ENCODE measurements at places on chromosomes 2 and 18.

DNA sequence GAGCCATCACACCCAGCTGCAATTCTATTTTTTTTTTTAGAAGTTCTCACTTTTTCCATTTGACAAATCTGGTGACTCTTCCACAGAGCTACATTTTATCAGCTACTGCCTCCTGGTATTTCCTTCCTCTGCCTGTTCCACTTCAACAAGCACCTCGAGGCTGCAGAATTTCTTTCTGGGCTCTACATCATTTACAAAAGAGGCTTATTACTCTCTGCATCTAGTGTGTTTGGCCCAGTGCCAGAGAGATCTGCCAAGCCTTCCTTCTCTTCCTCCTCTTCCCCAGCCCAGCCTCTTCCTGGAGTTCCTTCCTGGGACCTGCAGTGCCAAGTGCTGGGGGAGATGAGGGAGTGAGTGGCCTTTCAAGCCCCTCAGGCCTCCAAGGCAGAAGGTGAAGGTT, 119.6 kb upstream of the ITGA6 start:
- no peak for DNase-seq

- DNase-seq: no peak
Observed at GRCh38 chr2:118449401-118449800, 361.1 kb downstream of the INSIG2 start.

GRCh38 chr2:122328816-122329215, 573.4 kb downstream of the TSN start:
- DNase-seq: no peak

DNA sequence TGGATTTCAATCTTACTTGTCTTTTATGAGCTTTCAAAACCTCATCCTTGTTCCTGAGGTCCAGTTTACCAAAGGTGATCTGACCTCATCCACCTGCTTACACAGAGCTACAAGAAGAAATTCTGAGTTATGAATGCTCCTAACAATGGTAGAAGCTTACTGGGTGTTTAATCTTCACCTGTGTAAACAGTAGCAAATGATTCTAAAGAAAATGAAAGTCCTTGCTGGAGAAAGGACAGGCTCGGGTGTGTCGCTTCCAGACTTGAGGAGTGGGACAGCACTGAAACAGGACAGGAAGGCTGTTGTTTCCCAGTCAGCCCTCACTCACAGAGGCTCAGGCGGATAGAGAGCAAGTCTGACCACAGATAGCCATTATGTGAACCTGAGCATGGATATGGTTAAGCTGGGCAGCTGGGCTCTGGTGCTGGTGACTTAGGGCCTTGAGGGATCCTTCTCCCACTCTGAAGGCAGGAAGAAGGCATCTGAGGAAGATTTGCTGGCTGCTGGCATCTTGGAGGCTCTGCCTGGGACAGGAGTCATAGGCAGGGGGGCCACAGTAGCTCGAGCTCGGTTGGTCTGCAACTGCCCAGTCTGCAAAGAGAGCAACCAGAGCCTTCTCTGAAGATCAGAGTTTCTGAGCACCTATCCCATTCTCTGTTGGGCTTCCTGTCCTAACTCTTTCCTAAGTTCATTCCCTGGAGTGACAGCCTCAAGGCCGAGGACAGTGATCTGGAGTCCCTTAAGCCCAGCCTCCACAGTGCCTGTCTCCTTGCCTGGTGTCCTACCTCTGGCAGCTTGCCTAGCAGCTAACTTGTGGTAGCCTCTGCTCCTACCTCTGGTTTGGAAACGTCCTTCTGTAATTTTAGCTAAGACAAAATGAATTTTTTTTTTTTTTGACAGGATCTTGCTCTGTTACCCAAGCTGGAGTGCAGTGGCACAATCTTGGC, 4.0 kb downstream of the DOK1 start:
- DNase-seq: no peak

- DNase-seq: no peak
Observed at GRCh38 chr2:12428786-12429185, 287.9 kb upstream of the TRIB2 start.

DNA sequence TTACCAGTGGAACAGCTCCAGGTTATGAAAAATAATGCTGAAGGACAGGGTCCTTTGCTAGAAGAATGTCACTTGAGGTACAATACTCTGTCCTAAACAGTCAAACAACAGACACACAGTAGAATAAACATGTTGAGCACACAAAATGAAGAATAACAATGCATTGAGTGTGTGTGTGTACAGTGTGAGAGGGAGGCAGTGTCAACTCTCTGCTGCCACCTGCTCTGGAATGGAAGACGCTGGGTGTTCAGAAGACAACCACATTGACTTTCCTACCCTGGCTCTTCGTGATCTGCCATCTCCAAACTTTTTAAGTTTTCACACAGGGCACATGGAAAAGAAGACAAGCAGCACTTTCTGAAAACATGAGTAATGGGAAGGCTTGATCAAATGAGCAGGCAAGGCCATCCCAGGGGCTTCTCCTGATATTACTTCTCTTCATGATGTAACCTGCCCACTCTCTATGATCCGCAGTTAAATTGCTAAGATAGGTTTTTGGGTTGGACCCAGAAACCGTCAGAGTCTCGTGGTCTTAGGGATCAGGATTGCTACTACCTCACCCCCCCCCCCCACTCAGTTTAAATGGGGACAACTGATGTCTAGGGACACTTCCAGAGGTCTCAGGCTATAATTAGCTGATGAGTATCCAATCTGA, 533.2 kb upstream of the TNP1 start:
- no peak for DNase-seq

DNA sequence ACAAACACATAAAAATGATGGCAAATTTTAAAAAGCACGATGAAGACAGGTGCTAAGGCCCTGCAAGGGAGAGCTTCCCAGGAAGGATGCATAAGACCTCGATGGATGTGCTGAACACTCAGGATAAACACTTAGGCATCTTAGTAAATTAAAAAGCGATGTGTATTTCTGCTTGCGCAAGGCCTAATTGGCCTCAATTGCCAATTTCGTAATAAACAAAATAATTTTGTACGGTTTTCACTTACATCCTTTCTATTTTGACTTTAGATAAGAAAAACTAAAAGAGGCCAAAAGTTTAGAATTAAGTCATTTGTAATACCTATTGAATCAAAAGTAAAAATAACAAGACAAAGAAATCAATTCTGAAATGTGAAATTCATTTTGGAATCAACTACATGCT, 189.1 kb downstream of the TCF4 start:
- no peak for DNase-seq

GRCh38 chr2:107545851-107546250, 280.8 kb upstream of the RGPD4 start:
- DNase-seq: no peak

DNA sequence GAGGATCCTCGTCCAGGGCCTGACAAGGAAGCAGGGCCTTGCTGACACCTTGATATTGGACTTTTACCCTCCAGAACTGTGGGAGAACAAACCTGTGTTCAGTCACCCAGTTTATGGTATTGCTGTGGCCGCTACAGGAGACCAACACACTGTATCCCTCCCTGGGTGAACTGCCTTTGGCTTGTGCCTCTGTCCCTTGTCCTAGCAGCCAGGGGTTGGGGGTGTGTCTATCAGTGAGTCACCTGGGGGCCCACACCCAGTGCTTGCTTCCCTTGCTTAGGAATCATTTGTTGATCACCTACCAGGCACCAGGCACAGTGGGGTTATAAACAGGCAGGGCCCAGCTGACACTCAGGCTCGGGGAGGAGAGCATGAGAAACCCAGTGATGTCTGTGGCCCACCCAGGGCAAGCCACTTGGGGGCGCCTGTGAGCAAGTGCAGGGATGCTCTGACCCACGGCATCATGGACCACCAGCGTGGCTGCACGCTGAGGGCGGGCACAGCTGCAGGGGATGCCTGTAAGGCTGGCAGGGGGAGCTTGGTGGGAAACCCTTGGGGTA, 17.1 kb downstream of the TMEM185B start:
- no peak for DNase-seq

DNA sequence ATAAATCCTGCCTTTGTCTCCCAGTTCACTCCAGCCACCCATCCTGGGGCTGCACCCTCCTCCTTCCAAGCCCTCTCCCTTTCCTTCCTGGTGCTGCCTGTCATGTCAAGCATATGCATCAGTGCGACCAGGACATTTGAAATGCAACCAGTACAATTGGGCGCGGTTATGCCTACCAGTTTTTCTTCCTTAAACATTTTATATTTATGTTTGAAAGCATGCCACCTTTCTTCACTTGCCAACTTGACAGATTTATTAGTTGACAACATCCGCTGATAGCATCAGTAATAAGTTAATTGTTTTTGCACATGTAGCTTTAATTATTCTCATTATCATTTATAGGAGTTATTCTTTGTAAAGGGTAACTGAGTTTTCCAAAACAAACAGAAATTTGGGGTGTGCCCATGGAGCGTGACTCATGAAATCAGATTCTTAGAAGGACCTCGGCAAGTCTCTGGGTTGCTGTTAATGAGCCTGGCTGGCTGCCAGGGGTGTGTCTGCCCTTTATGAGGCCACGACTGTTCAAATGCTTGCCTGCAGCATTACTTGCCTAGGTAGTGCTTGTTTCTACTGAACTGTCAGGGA, 32.8 kb upstream of the IL1B start:
- no peak for DNase-seq

- no peak for DNase-seq
Observed at GRCh38 chr2:108220942-108221541, 18.7 kb upstream of the SULT1C3 start.

DNA sequence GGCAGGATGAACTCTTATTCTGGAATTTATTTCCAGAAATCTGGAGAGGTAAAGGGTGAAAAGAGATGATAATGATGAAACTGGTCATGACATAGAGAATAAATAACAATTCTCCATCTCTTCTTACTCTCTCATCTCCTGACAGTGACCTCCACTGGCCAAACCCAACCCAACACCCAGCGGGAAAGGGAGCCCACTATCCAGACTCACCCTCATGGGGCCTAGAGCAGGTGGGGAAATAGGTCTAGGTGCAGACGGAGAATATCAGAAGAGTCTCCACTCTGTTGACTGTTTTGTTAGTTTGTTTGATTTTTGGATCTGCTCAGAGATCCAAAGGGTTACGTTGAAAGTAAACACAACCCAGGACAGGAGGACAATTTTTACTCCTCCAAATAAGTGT, 263.2 kb upstream of the PARD3B start:
- no peak for DNase-seq

- DNase-seq: peak; percentile 26
Observed at GRCh38 chr18:36130039-36130831, 536 bp downstream of the ELP2 start.

DNA sequence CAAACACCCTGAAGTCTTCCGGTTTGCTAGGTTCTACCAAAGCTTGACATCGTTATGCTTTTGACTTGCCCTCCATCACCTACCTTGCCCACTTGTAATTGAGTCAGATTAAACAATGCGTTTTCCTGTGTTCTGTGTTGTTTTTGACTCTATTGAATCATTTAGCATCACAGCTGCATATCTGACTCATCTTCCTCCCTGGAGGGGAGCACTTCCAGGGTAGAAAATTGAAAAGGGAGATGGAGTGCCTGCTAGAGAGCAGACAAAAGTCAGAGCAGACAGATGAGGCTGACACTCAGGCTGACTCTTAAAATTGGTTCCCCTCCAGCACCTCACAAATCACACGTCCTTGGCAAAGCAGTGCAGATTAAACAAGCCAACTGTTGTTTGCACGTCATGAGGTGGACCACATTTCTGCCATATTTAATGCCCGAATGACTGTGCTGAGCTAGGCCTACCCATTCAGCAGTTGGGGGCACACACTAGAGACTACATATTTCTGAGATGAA, 2.2 kb downstream of the MPP4 start:
- DNase-seq: peak; percentile 41

GRCh38 chr18:76121011-76121410, 374.0 kb downstream of the ZNF516 start:
- no peak for DNase-seq

GRCh38 chr2:219451661-219452360, 17.2 kb downstream of the SPEG start:
- DNase-seq: peak; percentile 28

DNA sequence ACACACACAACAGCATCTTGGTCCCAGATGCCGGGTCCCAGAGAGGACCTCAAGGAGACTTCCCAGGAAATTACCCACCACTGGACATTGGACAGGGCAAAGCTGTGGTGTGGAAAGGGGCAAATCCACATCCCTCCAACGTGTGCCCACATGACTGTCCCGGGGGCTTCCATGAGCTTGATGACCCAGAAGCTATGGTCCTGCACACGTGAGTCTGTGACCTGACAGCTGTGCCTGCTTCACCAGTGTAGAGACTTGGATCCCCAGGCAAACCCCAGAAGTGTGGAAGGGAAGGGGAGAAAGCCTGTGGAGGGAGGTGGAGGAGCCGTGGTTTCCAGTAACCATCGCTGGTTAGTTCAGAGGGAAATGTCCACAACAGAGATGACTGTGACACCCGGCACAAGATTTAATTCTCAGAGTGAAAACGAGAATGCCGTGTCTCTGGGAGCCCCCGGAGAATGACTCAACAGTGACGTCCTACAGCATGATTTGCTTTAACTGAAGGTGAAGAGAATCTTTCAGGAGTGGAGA, 19.1 kb upstream of the GPR55 start:
- DNase-seq: no peak

DNA sequence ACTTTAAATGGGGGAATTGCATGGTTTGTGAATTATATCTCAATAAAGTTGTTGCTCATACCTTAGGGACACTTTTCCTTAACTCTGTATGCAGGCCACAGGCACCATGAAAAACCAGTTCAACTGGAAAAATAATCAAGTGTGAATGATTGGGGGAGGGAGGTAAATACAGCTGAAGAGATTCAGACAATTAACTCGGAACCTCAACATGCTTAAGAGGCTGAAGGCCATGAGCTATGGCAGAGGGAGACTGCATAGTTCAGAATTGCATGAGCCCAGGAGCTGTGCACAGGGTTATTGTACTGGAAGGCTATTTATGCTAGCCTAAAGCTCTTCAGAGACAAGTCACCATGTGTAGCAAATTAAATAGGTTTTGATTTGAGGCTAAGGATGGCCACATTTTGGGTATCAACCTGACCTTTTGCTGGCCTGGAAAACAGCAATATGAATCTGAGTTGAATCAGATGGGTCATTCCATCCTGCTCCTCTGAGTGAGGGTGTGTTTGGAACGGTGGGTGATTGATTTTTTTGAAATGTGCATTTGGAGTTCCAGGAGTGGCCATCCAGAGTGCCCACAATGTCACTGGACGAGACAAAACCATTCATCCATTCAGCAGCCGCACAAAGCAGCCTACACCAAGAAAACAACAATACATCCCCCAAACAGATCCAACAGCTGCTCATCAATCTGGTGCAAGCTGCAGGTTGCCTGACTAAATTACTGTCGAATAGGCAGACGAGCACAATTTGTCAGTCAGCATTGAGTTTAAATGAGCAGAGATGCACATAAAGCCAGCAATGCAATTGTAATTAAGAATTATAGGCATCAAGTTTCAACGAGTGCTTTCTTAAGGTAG, 42.5 kb downstream of the HRH4 start:
- no peak for DNase-seq

DNA sequence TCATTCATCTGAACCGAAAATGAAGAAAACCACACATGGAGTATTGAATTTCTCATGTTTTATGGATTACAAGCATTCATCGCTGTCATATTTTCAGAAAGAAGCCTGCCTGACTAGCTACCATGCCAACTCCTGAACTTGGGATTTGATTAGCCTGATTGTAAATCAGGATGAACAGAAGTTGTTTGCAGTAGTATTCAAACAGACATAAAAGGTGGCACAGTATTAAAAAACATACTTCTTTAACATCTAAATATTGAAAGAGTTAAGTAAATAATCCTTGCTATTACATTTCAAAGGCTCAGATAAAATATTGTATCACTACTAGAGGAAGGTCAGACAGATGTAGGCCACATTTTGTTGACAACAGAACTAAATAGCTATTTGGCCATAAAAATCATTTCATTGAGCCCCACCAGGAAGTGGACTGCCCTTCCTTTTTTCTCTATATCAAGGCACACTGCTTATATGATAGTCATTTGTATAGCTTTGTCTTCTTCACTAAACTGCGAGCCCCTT, 21.6 kb downstream of the SLC38A11 start:
- DNase-seq: no peak

Data from hepatic stellate cell (primary cell).